ENCODE measurements at places on chromosomes 5 and 9.

GRCh38 chr5:176574297-176574591, 25.1 kb downstream of the CDHR2 start:
- no peaks in the 10 kb centered on the region for H3K36me3 ChIP-seq
- no peak overlapping the region for H3K27ac ChIP-seq
- no peaks in the 10 kb centered on the region for H3K4me1 ChIP-seq
- DNase-seq = no peak
- H3K27me3 ChIP-seq = no peaks in the 10 kb centered on the region

GRCh38 chr5:96337048-96337781, 95.8 kb downstream of the PCSK1 start:
- no peaks in the 10 kb centered on the region for H3K27me3 ChIP-seq
- no peak overlapping the region for H3K4me3 ChIP-seq
- peaks cover 8% of the 10 kb centered on the region for H3K4me1 ChIP-seq

- H3K36me3 ChIP-seq = no peaks in the 10 kb centered on the region
- no peaks in the 10 kb centered on the region for H3K27me3 ChIP-seq
- no peak overlapping the region for H3K27ac ChIP-seq
- H3K4me3 ChIP-seq = no peak overlapping the region
- H3K4me1 ChIP-seq = no peaks in the 10 kb centered on the region
These were observed 125.9 kb downstream of the APBA1 start for GRCh38 chr9:69546265-69546664.

DNA sequence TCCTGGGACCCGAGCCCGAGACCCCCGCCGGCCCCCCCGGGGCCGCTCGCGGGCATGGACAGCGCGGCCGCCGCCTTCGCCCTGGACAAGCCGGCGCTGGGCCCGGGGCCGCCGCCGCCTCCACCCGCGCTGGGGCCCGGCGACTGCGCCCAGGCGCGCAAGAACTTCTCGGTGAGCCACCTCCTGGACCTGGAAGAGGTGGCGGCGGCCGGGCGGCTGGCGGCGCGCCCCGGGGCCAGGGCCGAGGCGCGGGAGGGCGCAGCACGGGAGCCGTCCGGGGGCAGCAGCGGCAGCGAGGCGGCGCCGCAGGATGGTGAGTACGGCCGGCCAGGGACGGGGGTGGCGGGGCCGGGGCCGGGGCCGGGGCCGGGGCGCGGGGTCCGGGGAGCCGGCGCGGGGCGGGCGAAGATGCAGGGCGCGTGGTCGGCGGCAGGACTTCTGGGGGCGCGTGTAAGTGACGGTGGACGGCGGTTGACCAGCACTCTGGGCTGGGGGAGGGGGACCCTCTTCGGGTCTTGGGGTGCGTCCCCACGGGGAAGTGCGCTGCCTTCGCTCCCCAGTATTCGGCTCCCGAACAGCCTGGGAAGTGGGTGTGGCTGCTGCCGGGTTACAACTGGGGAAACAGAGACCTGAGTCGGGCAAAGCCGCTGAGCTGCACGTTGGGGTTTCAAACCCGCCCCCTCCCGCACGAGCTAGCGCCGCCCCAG, 520 bp downstream of the PRRX2 start:
- no peaks in the 10 kb centered on the region for H3K36me3 ChIP-seq
- peak overlapping the region; percentile 33 for H3K4me3 ChIP-seq
- H3K4me1 ChIP-seq = peaks cover 2% of the 10 kb centered on the region
- H3K27ac ChIP-seq = no peak overlapping the region

DNA sequence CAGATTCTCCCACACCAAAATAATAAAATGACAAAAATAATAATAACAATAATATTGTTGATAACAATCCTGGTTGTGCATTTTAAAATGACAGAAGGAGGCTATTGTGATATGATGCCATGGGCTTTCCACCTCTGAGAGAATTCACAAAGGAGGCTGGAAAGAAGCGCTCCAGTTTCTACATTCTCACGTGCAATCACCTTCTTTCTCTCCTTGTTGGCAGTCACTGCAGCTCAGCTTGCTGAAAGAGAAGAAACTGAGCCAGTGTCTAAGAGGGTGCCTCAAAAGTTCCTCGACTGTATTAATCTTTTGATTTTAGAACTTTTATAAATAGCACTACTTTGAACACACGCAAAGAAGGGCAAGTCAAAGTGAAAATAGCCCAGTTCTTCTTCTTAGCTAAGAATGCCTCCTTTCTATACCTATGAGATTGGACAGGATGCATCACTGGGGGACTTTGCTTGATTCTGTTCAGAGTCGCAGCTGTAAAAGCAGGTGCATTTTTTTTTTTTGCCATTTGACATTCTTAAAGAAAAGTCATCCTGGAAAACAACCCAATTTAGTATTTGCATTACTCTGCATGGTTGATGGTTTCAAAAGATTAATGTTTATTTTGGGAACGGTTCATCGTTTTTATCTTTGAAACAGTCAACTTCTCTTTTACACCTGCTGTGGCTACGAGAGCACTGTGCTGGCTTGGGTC, 12.4 kb upstream of the SUB1 start:
- no peak for DNase-seq
- H3K36me3 ChIP-seq = no peaks in the 10 kb centered on the region
- no peak overlapping the region for H3K27ac ChIP-seq
- H3K27me3 ChIP-seq = no peaks in the 10 kb centered on the region
- H3K4me3 ChIP-seq = no peak overlapping the region
- no peaks in the 10 kb centered on the region for H3K4me1 ChIP-seq

GRCh38 chr5:116365006-116365496, 209.6 kb downstream of the SEMA6A start:
- no peak overlapping the region for H3K27ac ChIP-seq
- H3K4me1 ChIP-seq = no peaks in the 10 kb centered on the region
- H3K4me3 ChIP-seq = no peak overlapping the region
- no peak for DNase-seq

DNA sequence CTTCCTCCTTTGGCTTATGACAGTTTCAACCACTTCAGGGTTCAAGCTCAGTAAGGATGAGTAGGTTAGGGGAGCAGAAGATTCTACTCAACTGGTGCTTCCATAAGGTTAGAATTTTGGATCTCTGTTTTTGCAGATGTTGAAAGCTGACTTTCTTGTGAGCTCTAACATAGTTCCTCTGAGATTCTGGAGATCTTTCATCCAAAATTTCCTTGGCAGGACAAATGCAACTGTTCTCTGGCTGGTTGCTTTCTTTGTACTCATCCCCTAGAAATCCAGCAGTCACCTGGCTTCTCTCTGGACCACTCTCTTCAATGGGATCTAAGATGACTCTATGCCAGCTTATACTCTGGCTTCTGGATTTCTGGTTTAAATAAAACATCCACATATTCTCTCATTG, 189.6 kb downstream of the ESM1 start:
- no peak for DNase-seq
- no peaks in the 10 kb centered on the region for H3K27me3 ChIP-seq
- H3K36me3 ChIP-seq = no peaks in the 10 kb centered on the region
- H3K4me3 ChIP-seq = no peak overlapping the region
- no peak overlapping the region for H3K27ac ChIP-seq

DNA sequence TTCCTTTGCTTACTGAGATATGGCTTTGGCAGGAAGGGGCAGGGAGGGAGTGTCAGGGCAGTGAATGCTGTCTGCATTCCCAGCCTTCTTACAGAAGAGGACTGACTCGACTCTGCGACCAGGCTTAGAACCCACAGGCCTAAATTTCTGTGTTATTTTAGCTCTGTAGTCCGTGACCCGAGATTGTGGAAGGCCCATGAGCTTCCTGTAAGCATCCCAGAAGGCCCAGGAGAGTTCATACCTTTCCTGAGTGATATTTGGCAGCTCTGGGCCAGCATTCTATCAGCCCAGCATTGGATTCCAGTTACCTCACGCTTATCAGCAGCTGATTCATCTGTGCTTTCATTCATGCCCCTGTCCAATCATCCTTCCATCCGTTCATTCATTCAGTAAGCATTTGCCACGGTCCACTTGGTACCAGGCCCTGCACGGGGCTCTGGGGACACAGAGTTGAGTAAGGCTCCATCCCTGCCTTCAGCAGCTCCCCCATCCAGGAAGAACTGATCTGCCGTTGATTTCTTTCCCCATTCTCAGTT, 28.2 kb upstream of the RPL26L1 start:
- no peak for DNase-seq
- no peak overlapping the region for H3K4me3 ChIP-seq
- no peak overlapping the region for H3K27ac ChIP-seq
- no peaks in the 10 kb centered on the region for H3K27me3 ChIP-seq
- peaks cover 61% of the 10 kb centered on the region for H3K36me3 ChIP-seq
- no peaks in the 10 kb centered on the region for H3K4me1 ChIP-seq

DNA sequence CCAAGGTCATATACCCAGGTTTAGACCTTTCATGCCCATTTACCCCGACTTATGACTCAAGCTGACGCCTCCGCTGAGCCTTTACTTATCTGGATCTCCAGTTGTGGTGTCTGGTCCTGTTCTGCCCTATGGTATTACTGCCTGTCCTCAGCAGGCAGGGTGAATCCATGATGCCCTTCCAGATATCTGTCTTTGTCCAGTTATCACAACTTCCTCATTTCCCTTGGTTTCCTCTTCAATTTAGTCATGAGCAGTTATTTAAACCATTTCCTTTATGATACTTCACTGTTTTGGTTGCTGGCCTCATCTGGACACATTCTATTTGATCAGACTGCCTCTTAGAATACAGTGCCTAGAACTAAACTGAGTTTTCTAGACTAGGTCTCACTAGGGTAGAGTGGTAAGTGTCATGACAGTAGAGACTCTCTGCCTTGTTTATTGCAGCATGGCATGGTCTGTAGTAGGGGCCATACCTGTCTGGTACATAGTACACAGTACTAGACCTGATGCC, 93.3 kb downstream of the MELK start:
- no peaks in the 10 kb centered on the region for H3K4me1 ChIP-seq
- no peak overlapping the region for H3K4me3 ChIP-seq
- H3K27me3 ChIP-seq = no peaks in the 10 kb centered on the region
- no peak for DNase-seq
- no peak overlapping the region for H3K27ac ChIP-seq
- no peaks in the 10 kb centered on the region for H3K36me3 ChIP-seq

- no peaks in the 10 kb centered on the region for H3K36me3 ChIP-seq
- peaks cover 4% of the 10 kb centered on the region for H3K4me1 ChIP-seq
- no peak for DNase-seq
- H3K27ac ChIP-seq = no peak overlapping the region
- H3K4me3 ChIP-seq = no peak overlapping the region
These were observed 19.2 kb upstream of the SYNPO start for GRCh38 chr5:150621301-150621700.

- no peaks in the 10 kb centered on the region for H3K27me3 ChIP-seq
- peaks cover 6% of the 10 kb centered on the region for H3K4me1 ChIP-seq
- DNase-seq = no peak
- H3K4me3 ChIP-seq = no peak overlapping the region
These were observed 16.1 kb upstream of the AHRR start for GRCh38 chr5:305459-305858.

DNA sequence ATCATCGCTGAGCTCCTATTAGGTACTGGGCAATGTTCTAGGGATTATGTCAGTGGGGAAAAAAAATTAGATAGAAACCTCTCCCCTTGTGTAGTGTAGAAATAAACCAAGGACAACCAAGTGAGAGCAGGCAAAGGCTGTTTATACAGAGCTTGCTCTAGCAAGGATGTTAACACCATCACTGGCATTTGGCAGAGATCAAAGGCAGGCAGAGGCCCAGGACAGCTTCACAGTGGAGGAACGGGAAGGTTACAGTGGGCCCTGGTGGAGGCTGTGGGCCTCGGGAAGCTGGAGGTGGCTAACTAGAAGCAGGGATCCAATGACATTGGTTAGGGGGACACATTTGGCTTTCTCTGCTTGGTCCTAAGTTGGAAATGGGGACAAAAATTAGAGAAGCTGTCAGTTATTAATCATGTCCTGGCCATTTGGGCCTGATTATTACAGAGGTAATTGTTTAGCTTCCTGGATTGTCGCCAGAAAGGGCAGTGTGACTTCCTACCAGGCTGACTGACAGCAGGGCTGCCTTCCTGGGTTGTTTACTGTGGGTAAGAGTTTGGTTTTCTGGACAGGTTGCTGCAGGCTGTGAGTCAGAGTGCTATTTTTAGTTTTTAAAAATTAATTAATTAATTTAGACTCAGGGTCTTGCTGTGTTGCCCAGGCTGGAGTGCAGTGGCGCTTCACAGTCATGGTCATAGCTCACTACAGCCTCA, 259.3 kb downstream of the ROR2 start:
- no peaks in the 10 kb centered on the region for H3K27me3 ChIP-seq
- no peak overlapping the region for H3K27ac ChIP-seq
- no peak for DNase-seq
- H3K4me3 ChIP-seq = no peak overlapping the region
- H3K4me1 ChIP-seq = no peaks in the 10 kb centered on the region

DNA sequence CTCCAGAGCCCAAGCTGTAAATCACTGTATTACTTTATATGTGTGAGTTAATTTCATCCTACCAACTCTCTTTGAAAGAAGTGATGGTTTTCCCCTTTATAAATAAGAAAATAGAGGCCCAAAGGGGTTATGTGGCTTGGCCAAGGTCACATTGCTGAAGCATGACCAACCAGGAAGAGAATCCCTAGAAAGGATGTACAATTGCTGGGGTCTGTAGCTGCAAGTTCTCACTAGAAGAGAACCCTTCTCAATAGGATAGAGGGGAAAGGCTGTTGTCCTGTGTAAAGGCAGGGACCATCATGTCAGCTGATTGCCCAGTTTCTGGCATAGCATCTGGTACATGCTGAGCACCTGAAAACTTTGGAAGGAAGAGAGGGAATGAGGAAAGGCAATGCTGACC, 39.0 kb upstream of the FAT2 start:
- H3K4me1 ChIP-seq = no peaks in the 10 kb centered on the region
- H3K27me3 ChIP-seq = no peaks in the 10 kb centered on the region
- no peaks in the 10 kb centered on the region for H3K36me3 ChIP-seq
- H3K4me3 ChIP-seq = no peak overlapping the region

- H3K4me3 ChIP-seq = no peak overlapping the region
- no peak for DNase-seq
- no peaks in the 10 kb centered on the region for H3K36me3 ChIP-seq
- no peaks in the 10 kb centered on the region for H3K4me1 ChIP-seq
These were observed 553.8 kb upstream of the C9orf72 start for GRCh38 chr9:28127101-28127500.

- DNase-seq = no peak
- no peak overlapping the region for H3K27ac ChIP-seq
- H3K4me3 ChIP-seq = no peak overlapping the region
- no peaks in the 10 kb centered on the region for H3K27me3 ChIP-seq
- H3K36me3 ChIP-seq = no peaks in the 10 kb centered on the region
- H3K4me1 ChIP-seq = no peaks in the 10 kb centered on the region
These were observed 108.8 kb upstream of the LPAR1 start for GRCh38 chr9:111147041-111147440.

DNA sequence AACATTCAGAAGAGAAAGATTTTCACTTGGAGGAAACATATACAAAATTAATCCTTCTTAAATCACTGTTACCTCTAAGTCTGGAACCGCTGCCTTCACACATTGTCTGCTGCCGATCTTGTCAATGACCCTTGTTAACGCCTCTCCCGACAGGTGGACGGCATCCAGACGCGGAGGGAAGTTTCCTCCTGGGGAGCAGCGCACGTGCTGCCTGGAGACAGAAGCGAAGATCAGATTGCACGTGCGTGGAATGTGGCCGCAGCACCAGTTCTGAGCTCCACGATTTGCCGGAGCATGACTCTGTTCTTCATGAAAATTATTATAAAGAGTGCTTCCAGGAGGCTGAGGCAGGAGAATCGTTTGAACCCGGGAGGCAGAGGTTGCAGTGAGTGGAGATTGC, 183.6 kb upstream of the IRX4 start:
- no peaks in the 10 kb centered on the region for H3K27me3 ChIP-seq
- H3K27ac ChIP-seq = no peak overlapping the region
- no peaks in the 10 kb centered on the region for H3K36me3 ChIP-seq
- H3K4me1 ChIP-seq = no peaks in the 10 kb centered on the region

All from small intestine (tissue), 16 donors.